ENCODE measurements at places on chromosomes 12 and 14.

DNA sequence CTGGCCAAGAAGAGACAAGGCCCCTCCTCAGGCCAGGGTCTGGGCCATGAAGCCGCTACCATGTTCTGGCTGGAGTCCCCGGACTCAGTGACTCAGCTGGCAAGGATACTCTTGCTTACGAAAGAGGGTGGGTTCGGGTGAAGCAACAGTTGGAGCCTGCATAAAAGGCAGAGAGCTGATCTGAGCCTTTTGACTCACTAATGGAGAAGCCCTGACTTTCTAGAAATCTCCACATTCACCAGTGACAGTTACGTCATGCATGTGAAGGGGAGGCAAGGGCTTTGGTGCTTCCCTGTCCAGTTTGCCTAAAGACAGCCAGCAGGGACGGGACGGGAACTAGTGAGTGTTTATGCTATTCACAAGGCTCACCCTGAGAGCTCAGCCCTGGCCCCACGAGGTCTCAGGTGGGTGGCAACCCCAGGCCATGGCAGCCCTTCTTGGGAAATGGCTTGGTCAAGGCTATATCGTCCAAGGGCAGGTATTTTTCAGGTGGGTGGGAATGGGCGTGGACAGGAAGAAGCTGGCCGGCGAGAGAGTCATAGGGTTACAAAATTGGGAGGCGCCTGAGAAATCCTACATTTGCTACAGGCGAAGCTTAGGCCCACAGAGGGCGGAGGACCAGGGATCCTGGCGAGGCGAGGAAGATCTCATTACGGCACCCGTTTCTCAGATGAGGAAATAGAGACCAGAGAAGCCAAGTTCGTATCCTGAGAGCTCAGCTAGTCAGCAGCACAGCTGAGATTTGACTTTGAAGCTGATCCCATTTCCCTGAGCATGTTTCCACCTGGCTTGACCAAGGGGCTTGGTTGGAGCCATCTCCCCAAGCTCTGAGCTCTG is 314.6 kb downstream of the BCL11B start:
- no peak for DNase-seq

GRCh38 chr12:122318607-122319605 is 52.6 kb upstream of the VPS33A start:
- no peak for DNase-seq

- no peak for DNase-seq
Observed at GRCh38 chr12:121630791-121631355, 4.5 kb downstream of the ORAI1 start.

GRCh38 chr14:61051051-61051450 is 70.0 kb downstream of the SLC38A6 start:
- no peak for DNase-seq

GRCh38 chr12:51771008-51771407 is 77.5 kb downstream of the FIGNL2 start:
- no peak for DNase-seq

GRCh38 chr12:25186788-25187402 is 8.1 kb downstream of the DNAI7 start:
- no peak for DNase-seq

DNA sequence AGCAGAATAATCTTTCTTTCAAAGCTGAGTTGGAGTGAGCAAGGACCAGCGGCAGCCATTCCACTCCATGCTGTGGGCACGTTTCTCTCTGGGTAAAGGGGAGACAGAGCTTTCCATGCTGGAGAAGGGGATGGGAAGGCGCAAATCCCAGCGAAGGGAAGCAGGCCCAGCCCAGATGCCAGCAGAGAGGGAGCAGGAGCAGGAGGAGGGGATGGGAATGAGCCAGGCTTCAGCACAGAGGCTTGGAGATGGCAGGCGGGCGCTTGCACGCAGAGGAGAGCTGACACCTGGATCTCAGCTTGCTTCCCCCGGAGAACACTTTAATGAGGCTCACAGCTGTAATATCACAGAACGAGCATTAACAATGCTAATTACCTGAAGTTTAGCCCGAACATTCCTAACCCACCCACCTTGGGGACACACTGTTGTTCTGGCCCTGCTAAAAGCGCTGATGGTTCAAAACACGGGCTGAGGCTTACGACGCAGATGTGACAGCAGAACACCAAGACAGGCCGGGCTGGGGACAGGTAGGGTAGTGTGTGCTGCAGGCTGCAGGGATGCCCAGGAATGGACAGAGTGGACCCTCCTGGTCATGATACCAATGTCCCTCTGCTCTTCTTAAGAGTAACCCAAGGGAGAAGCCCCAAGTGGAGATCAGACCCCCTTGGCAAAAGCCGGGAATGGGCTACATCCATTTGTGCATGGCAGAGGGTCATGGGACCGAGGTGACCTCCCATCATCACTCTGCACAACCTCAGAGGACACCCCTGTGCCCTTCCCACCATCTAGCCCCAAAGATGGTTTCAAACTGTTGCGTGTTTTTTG is 288.6 kb downstream of the DPF3 start:
- DNase-seq: no peak
